Stimulated activated CD4-positive, alpha-beta T cell treated with anti-CD3 and anti-CD28 coated beads, Interleukin-2, amount 100 ng/mL, for 24 hours (primary cell): ENCODE measurements at places on chromosomes 1 and 21.

DNA sequence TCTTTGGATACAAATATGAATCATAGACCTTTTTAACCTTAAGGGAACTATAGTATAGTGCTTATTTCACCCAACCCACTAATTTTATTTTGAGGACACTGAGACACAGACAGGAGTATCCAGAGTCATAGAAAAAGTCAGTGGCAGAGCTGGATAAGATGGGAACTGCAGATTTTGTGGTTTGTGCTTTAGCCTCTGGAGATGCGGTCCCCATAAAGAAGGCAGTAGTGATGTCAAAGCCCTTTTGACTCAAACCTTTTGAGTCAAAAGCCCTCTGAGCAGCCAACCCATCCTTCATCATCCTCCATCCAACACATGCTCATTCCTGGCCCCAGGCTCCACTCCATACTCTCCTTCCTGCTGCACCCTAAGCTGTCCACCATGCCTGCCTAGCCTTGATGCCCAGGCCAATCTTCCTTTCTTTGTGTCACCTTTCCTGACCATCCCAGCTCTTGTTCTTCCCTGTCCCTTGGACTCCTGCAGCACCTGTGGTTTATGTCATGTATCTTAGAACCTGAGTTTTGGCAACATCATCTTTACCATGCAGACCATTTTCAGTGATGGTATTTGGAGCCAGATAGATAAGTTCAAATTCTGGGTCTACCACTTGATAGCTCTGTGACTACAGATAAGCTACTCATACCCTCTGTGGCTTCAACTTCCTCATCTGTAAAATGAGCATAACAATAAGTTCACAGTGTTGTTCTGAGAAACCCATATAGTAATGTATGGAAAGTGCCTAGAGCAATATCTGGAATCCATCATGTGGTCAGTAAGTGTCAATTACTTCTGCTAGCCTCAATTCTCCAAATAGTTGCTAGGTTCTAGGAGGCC lies 20.1 kb downstream of the SLAMF1 start:
- DNase-seq, result peak; percentile 20

DNA sequence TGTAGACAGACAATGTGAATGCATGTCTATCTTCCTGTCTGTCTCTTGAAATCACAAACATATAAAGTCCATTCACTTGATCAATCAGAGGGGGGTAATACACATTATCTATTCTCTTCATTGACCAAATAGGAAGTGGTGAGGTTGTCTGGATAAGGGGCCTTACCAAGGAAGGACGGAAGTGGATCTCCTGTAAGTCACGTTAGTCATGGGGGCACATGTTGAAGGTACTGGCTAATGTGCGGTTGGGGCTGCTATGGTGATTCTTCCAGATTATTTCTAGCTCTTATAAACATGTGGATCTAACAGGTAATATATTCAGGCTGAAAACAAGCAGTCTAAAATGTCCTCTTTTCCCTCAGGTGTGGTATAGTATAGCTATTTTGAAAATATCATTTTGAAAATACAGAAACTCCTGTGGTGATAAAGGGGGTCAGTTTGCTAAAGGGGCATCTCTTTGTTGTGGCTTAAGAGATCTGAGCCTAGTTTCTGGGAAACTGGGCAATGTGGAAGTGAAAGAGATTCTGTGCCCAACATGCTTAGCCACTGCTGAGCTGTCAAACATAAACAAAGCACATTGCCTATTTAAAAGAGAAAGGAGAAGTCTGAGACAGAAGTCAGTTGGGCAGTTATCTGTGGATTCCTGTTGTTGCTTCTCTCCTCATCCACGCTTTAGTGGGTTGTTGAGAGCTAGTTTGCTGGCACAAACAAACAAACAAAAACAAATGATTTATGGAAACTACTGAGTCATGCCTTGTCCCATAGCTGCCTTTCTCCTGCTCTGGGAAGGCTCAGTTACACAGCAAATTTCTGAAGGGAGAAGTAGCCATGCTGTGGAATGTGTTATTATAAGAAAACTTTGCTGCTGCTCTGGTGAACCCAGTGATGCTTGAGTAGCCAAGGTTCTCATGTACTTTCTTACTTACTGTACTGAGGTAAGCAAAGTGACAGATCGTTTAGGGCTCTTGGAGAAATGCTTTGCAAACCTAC lies 166.9 kb downstream of the HLX start:
- no peak for DNase-seq

- DNase-seq, result no peak
Measured at GRCh38 chr1:78274814-78275213, 216.0 kb upstream of the PTGFR start.

GRCh38 chr1:230105754-230106625 lies 39.0 kb downstream of the GALNT2 start:
- no peak for DNase-seq

- DNase-seq, result no peak
Measured at GRCh38 chr1:87170157-87170556, 158.5 kb upstream of the LMO4 start.

- DNase-seq, result no peak
Measured at GRCh38 chr1:114669562-114670082, at the start of gene DENND2C. Gene DENND2C (minus strand): TSS chr1:114670049. CDS start chr1:114625984, 44,065 bp downstream.

- DNase-seq, result no peak
Measured at GRCh38 chr1:182724215-182724614, 39.8 kb upstream of the RGS8 start.
